Activated naive CD8-positive, alpha-beta T cell treated with anti-CD3 and anti-CD28 coated beads, Interleukin-2, amount 50 U/mL, for 24 hours (primary cell): ENCODE measurements at places on chromosomes 3 and 15.
A peak's percentile ranks its signal among the peaks of the same experiment; 100 is the strongest.

- H3K27me3 ChIP-seq = no peaks in the 10 kb centered on the region
- DNase-seq = no peak
- no peak overlapping the region for H3K4me3 ChIP-seq
- H3K27ac ChIP-seq = no peak overlapping the region
- H3K4me1 ChIP-seq = no peaks in the 10 kb centered on the region
These were observed 333.7 kb upstream of the EPHA3 start for GRCh38 chr3:88773766-88774165.

- H3K27me3 ChIP-seq = peaks cover 2% of the 10 kb centered on the region
- DNase-seq = no peak
- H3K36me3 ChIP-seq = no peaks in the 10 kb centered on the region
- H3K4me3 ChIP-seq = no peak overlapping the region
- no peaks in the 10 kb centered on the region for H3K4me1 ChIP-seq
These were observed 295.8 kb downstream of the GBE1 start for GRCh38 chr3:81465510-81466200.

- no peaks in the 10 kb centered on the region for H3K4me1 ChIP-seq
- no peaks in the 10 kb centered on the region for H3K36me3 ChIP-seq
- H3K27ac ChIP-seq = no peak overlapping the region
- no peaks in the 10 kb centered on the region for H3K27me3 ChIP-seq
These were observed 142.2 kb upstream of the ZNF385D start for GRCh38 chr3:21893242-21893641.

DNA sequence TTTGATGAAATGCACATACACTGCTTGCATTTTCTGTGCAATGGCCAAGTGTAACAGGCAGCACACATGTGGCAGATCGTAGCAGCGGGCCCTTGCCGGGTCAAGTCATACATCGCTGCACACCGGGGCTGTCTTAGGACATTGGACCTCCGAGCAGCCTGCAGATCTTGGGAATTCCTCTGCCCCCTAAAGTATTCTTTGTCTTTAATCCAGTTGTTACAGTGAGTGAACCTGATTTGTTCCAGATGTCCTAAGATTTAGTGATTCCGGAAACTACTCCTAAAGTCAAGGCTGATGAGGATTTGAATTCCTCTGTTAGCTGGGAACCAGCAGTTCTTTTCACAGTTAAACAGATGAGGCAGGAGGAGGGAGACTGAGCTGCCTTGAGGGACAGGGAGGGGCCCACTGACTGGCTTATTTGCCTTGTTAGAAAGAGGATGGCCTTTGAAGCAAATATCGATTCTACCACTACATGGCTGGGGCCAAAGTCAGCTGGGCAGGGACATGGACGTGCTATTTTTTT, 190.7 kb upstream of the CTDSPL start:
- H3K36me3 ChIP-seq = no peaks in the 10 kb centered on the region
- H3K4me1 ChIP-seq = no peaks in the 10 kb centered on the region
- H3K4me3 ChIP-seq = no peak overlapping the region
- no peak overlapping the region for H3K27ac ChIP-seq
- DNase-seq = no peak
- H3K27me3 ChIP-seq = no peaks in the 10 kb centered on the region

DNA sequence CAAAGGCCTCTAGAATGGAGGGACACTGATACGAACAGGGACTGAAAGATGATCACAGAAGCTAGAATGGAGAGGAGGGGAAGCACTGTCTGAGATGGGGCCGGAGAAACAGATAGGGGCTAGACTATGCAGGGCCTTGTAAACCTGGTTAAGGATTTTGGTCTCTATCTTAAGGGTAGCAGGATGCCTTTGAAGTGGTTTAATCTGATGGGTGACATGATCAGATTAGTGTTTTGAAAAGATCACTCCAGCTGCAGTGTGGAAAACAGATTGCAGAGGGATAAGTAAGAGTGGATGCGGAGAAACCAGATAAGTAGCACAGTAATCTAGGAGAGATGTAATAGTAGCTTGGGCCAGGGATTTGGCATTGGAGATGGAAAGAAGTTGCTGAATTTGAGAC, 108.1 kb downstream of the RSRC1 start:
- no peak overlapping the region for H3K27ac ChIP-seq
- no peak for DNase-seq
- H3K4me1 ChIP-seq = peaks cover 1% of the 10 kb centered on the region
- H3K36me3 ChIP-seq = peaks cover 20% of the 10 kb centered on the region

DNA sequence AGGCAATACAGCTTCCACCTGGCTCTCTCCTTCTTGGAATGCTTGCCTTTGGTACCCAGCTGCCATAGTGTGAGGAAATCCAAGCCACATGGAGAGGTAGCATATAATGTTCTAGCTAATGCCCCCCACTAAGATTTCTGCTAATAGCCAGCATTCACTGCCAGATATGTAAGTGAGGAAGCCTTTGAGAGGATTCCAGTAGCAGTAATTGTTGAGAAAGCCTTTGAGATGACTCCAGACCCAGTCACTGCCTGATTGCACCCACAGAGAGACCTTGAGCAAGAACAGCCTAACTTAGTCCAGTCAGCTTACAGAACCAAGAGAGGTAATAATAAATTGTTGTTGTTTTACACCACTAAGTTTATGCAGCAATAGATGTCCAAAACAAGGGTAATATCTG, 63.1 kb downstream of the STRIT1 start:
- H3K4me1 ChIP-seq = no peaks in the 10 kb centered on the region
- no peak overlapping the region for H3K27ac ChIP-seq
- no peaks in the 10 kb centered on the region for H3K36me3 ChIP-seq
- DNase-seq = no peak

DNA sequence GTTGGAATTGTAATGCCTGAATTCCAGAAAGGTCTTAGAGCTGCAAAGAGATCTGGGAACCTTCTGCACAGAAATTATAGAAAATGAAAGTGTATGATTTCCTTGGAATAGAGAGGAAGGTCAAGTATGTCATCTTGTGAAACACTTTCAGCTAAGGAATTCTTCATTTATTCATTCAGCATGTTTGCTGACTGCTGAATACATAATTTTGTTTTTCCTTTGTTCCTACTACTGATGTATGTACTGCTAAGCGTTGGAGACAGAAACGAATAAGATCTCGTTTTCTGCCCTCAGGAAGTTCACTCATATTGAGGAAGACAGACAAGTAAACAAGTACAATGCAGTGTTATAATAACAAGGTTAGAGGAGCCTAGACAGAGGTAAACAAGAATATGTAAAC, 14.3 kb upstream of the IL20RB start:
- no peak overlapping the region for H3K4me3 ChIP-seq
- no peak for DNase-seq
- H3K4me1 ChIP-seq = peaks cover 52% of the 10 kb centered on the region
- no peaks in the 10 kb centered on the region for H3K27me3 ChIP-seq
- H3K36me3 ChIP-seq = peaks cover 26% of the 10 kb centered on the region

DNA sequence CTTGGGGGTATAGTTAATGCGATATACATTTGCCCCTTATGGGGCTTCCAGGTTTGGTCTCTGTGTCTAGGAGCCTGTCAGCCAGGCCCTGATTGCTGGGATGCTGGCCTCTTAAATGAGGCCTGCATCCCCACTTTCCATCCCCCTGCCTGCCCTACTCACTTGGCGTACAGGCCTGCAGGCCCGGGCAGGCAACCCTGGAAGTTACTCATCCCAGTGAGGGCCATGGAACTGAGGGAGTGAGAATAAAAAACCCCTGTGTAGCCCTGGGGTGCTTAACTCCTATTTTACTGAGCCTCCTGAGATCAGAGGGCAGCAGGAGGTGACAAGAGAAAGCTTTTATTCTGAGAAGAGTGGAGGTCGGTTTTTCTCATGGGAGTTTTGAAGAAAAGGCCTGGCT, 2.0 kb downstream of the DISP2 start:
- peaks cover 7% of the 10 kb centered on the region for H3K4me1 ChIP-seq
- H3K27me3 ChIP-seq = no peaks in the 10 kb centered on the region
- H3K27ac ChIP-seq = no peak overlapping the region
- no peak for DNase-seq
- H3K4me3 ChIP-seq = no peak overlapping the region

DNA sequence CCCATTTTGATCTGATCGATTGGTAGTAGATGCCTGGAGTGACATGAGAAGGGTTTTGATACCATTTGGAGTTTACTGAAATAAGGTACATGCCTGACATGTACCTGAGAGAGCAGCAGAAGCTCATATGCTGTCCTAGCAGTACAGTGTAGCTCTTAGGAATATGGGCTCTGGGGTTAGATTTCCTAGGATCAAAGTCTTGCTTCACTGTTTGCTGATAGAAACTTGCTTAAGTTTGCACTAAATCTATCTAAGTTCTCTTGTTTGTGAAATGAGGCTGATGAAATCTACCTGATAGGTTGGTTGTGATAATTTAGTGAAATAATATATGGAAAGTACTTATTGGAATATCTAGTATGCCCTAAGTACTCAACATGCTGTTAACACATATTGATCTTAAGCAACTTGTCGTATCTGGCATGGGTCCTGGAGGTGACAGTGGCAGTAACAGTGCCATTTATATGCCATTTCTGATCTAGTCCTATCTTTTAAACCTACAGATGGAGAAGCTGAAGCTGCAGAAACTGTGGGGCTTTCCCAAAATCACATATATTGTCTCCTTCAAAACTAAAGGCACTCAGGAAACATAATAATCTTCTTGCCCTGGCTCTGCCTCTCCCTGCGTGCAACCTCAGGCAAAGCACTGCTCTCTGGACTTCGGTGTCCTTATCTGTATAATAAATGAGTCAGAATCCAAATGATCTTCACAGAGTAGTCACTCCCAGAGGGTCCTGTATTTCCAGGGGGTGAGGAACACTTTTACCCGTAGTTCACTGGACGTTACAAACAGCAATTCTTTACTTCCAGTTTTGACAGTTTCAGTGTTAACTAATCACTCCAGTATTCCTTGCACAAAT, 223.6 kb upstream of the SETMAR start:
- H3K36me3 ChIP-seq = peaks cover 2% of the 10 kb centered on the region
- peaks cover 4% of the 10 kb centered on the region for H3K4me1 ChIP-seq
- H3K27me3 ChIP-seq = no peaks in the 10 kb centered on the region

- no peaks in the 10 kb centered on the region for H3K27me3 ChIP-seq
- no peak overlapping the region for H3K27ac ChIP-seq
- no peaks in the 10 kb centered on the region for H3K4me1 ChIP-seq
These were observed 13.3 kb downstream of the RARB start for GRCh38 chr3:25441234-25441856.

DNA sequence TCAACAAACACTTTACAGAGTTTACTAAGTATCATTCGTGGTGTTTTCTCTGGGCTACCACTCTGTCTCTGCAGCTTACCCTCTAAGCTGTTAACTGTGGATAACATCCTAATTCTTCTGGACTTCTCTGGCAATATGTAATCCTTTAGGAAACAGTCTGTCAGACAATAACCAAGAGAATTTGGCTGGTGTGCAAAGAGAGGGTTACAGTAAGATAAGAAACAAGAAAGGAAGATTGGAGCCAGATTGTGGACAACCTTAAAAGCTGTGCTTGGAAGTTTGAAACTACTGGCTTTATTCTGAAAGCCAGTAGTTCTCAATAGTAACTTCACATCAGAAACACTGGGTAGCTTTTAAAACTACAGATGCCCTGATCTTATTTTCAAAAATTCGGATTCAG, 778 bp downstream of the ARL6 start:
- no peak overlapping the region for H3K27ac ChIP-seq
- peaks cover 6% of the 10 kb centered on the region for H3K36me3 ChIP-seq
- no peak for DNase-seq
- H3K4me3 ChIP-seq = peak overlapping the region; percentile 96

GRCh38 chr3:141246224-141246957, 14.8 kb downstream of the PXYLP1 start:
- no peaks in the 10 kb centered on the region for H3K27me3 ChIP-seq
- no peak overlapping the region for H3K4me3 ChIP-seq
- H3K27ac ChIP-seq = no peak overlapping the region
- H3K36me3 ChIP-seq = peaks cover 5% of the 10 kb centered on the region

- no peak for DNase-seq
- H3K4me1 ChIP-seq = peaks cover 30% of the 10 kb centered on the region
- no peaks in the 10 kb centered on the region for H3K27me3 ChIP-seq
- peaks cover 54% of the 10 kb centered on the region for H3K36me3 ChIP-seq
- H3K27ac ChIP-seq = peak overlapping the region; percentile 39
- no peak overlapping the region for H3K4me3 ChIP-seq
These were observed 20.4 kb downstream of the RARRES1 start for GRCh38 chr3:158711886-158712285.

DNA sequence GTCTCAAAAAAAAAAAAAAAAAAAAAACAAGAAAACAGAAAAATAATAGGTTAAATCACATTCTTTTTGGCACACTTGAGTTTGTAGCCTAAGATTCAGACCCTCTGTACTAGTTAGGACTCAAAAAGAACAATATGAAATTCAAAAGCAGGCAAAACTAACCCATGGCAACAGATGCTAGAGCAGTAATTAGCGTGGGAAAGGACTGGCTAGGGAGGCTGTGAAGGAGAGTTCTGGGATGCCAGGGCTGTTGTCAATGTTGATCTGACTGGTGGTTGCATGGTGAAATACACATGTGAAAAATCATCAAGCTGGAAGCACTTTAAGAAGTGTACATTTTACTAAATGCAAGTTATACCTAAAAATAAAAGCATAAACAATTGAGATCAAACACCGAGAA, 35.6 kb downstream of the KLHL6 start:
- no peak overlapping the region for H3K27ac ChIP-seq
- DNase-seq = no peak
- peaks cover 47% of the 10 kb centered on the region for H3K4me1 ChIP-seq
- no peaks in the 10 kb centered on the region for H3K27me3 ChIP-seq
- peaks cover 39% of the 10 kb centered on the region for H3K36me3 ChIP-seq
- H3K4me3 ChIP-seq = no peak overlapping the region

DNA sequence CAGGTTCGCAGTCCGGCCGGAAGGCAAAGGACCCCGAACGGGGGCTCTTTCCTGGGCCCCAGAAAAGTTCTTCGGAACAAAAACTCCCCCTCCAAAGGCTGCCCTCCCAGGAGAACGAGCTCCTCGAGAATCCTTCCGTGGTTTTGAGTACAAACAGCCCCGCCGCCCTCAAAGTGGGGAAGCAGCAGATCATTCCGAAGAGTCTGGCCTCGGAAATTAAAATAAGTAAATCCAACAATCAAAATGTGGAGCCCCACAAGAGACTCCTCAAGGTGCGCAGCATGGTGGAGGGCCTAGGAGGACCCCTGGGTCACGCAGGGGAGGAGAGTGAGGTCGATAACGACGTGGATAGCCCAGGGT, 1.3 kb downstream of the ARHGEF26 start:
- peaks cover 65% of the 10 kb centered on the region for H3K27me3 ChIP-seq
- peaks cover 14% of the 10 kb centered on the region for H3K4me1 ChIP-seq
- no peaks in the 10 kb centered on the region for H3K36me3 ChIP-seq
- H3K27ac ChIP-seq = no peak overlapping the region
- no peak for DNase-seq

GRCh38 chr3:117550766-117551165, 841.2 kb downstream of the TUSC7 start:
- no peak overlapping the region for H3K4me3 ChIP-seq
- H3K4me1 ChIP-seq = no peaks in the 10 kb centered on the region
- no peak for DNase-seq

GRCh38 chr3:13654330-13655060, 105.6 kb downstream of the FBLN2 start:
- peaks cover 31% of the 10 kb centered on the region for H3K4me1 ChIP-seq
- DNase-seq = peak; percentile 43
- H3K27me3 ChIP-seq = peaks cover 21% of the 10 kb centered on the region
- H3K4me3 ChIP-seq = no peak overlapping the region
- no peak overlapping the region for H3K27ac ChIP-seq
- no peaks in the 10 kb centered on the region for H3K36me3 ChIP-seq

- no peak for DNase-seq
- peaks cover 27% of the 10 kb centered on the region for H3K4me1 ChIP-seq
- H3K27ac ChIP-seq = peak overlapping the region; percentile 77
- H3K36me3 ChIP-seq = peaks cover 5% of the 10 kb centered on the region
- no peaks in the 10 kb centered on the region for H3K27me3 ChIP-seq
- peak overlapping the region; percentile 66 for H3K4me3 ChIP-seq
These were observed 42.0 kb downstream of the BFSP2 start for GRCh38 chr3:133441867-133442270.
